ENCODE measurements at places on chromosomes 4 and X.

DNA sequence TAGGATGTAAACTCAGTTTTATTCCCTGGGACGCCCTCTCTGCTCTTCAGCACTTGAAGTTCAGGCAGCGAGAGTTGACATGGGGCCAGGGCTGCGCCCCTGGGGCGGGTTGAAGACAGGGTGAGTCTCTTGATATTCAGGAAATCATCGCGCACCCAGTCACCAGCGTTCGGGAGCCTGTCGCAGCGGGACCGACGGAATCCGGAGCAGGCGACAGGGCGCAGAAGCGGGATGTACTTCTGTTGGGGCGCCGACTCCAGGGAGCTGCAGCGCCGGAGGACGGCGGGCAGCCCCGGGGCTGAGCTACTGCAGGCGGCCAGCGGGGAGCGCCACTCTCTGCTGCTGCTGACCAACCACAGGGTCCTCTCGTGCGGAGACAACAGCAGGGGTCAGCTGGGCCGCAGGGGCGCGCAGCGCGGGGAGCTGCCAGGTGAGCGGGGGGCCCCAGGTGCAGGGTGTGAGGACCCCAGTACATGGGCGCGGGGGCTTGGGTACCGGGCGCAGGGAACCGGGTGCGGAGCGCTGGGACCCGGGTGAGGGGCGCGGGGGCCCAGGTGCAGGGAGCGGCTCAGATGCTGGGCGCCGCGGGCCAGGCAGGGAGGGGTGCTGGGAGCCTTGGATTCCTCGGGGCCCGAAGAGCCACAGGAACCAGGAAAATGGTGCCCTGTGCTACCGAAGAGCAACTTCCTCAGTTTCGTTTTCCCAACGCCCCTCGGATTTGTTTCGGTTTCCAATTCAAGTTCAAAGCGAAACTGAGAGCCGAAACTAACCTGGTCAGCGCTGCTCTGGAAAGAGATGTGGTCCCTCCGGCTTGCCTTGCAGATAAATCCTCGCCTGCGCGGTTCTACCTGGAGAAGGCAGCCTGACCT lies at the start of gene HERC6:
Gene HERC6, plus strand, starts transcription at position 162 of the 869 bp plus-strand sequence. Its CDS starts 70 bp downstream, at position 232.
- DNase-seq: peak; percentile 93

GRCh38 chrX:10158279-10159144 lies 1.7 kb downstream of the CLCN4 start:
- no peak for DNase-seq

GRCh38 chr4:88108747-88109122 lies 49.7 kb downstream of the ABCG2 start:
- peak; percentile 22 for DNase-seq

GRCh38 chr4:24560868-24561368 lies 23.4 kb downstream of the DHX15 start:
- peak; percentile 42 for DNase-seq

GRCh38 chr4:168551945-168552695 lies 55.3 kb downstream of the PALLD start:
- DNase-seq: peak; percentile 63

- DNase-seq: peak; percentile 58
These were observed 118.2 kb downstream of the NAF1 start for GRCh38 chr4:163048447-163048846.

DNA sequence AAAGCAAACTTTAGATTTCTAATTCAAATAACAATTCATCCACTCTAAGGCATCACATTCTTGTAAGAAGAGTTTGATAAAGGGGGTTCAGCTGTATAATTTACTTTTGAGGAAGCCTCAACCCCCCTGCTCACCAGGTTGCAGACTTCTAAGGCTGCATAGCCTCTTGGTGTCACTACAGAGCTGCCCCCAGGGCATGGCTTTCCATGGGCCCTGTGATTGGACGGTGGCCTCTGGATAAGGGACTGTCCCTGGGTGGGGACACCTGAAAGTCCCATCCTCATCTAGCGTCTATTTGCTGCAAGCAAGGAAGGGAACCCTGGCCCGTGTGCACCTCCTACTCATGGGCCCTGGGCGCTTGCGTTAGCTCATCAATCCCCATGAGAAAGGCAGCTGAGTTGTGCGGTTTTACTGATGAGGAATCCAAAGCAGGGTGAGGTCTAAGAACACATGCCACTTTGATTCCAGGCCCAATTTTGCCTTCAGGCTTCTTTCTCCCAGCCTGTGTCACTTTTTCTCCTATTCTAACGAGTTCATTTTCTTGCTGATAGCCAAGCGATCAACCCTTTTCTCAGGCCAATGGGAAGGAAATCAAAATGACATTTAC lies 51.8 kb downstream of the SCML1 start:
- DNase-seq: no peak

DNA sequence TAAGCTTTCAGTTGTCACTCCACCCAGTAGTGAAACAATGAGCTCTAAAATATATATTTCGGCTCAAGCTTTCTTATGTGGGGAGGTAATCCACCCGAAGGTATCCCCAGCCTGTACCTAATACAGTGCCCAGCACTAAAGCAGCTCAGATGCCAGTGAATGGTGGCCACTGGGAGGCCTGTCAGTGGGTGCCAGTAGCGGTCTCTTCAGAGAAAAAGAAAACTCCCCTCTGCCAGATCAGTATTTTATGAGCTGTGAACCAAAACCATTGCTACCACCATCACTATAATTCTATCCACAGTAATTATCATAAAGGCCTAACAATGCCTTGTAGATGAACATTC lies 835 bp upstream of the NFKB1 start:
- DNase-seq: peak; percentile 43

- DNase-seq: peak; percentile 23
These were observed 38.6 kb upstream of the TMEM131L start for GRCh38 chr4:153427363-153428071.

- no peak for DNase-seq
These were observed 34.6 kb upstream of the AADAT start for GRCh38 chr4:170124406-170124805.

DNA sequence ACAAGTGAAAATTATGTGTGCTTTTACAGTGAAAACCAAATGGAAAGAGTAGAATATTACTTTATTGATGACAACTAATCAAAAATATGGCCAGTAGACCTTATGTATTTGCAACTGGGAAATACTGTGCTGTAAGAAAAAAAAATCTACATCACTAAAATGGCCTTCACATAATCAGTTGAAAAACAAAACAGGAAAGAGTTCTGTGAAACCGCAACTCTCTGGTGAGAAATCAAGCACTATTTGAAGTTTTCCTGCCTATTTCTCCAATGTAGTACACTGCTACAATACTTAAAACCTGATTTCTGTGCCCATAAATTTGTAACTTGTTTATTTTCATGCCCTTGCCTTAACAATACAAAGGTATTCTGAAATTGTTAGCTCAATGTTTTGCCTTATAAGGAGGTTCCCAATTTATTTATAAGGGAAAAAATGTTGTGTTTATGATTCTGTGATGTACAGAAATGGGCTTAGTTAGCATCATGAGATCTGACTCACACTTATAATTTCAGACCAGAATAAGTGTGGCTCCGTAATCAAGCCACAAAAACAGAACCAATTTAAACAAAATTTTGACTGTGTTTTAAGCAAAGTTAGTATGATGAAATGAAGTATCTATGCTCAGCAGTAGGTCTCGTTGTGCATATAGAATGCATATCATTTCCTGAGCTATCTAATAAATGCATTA lies 147.1 kb downstream of the FAT4 start:
- DNase-seq: no peak

DNA sequence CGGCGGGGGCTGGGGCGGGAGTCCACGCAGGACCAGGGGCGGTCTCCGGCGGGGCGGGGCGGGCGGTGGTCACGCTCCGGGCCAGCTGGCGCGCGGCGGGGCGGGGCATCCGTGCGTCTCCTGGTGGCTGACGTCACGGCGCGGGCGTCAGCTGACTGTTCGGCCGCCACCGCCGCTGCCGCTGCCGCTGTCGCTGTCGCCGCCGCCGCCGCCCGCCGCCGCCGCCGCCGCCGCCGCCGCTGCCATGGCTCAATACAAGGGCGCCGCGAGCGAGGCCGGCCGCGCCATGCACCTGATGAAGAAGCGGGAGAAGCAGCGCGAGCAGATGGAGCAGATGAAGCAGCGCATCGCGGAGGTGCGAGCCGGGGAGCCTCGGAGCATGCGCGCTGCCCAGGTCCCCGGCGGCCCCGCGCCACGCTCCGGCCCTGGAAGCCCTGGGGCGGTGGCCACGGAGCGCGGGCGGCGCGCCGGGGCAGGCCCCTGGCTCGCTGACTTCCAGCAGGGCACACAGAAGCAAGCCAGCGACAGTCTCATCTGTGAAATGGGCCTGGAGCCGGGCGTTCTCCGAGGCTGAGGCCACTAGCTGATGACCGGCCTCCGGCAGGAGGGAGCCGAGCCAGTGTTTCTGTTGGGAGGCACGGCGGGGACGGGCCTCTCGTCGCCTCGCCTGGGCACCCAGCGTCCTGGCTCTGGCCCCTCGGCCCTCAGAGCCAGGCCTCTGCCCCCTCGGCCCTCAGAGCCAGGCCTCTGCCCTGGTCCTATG lies at the start of gene FAM50A:
Gene FAM50A, plus strand, starts transcription at position 150 of the 763 bp plus-strand sequence. Its CDS starts 95 bp downstream, at position 245.
- DNase-seq: peak; percentile 73

DNA sequence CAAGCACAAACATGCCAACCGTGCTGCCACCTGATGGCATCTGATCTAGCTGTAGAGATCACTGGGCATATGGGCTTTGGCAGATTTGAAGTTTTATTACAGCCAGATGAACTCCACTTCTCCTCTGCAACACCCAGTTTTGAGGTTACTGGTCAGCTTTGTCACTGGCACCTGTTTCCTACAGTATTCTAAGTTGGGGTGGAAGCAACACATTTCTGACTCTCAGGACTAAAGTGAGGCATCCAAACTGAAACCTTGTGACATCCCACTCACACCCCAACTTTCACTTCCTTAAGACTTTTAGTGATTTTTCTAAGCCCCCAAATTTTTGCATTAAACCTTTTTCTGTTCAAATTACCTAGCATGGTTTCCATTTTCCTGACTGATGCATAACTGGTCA lies 115.1 kb upstream of the PCDH18 start:
- DNase-seq: no peak

DNA sequence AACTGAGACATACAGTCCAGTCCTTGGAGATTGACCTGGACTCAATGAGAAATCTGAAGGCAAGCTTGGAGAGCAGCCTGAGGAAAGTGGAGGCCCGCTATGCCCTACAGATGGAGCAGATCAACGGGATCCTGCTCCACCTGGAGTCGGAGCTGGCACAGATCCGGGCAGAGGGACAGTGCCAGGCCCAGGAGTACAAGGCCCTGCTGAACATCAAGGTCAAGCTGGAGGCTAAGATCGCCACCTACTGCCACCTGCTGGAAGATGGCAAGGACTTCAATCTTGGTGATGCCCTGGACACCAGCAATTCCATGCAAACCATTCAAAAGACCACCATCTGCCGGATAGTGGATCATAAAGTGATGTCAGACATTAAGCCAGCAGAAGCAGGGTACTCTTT lies 20.4 kb upstream of the FRMPD3 start:
- peak; percentile 36 for DNase-seq

GRCh38 chr4:13481569-13481968 lies 2.6 kb downstream of the RAB28 start:
- DNase-seq: peak; percentile 74

GRCh38 chr4:6855692-6856297 lies 53.8 kb upstream of the TBC1D14 start:
- DNase-seq: peak; percentile 46

DNA sequence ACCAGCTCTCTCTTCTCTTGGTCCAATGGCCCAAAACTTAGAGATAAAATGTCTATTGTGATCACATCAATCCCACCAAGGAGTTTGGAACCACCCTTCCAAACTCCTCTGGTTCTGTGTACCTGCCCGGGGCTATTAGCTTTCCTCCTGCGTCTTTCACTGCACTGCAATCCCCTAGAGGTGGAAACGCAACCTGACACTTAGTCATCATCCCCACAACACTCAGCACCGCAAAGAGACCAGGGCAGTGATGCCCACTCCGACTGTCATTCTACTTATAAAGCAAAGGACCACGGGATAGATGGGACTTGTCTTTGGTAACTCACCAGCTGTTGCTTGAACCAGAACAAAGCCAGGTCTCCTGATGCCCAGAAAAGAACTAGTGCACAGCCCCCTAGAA lies 22.0 kb downstream of the AFAP1 start:
- DNase-seq: no peak

- no peak for DNase-seq
These were observed 821.7 kb upstream of the FTHL17 start for GRCh38 chrX:31893525-31893924.

DNA sequence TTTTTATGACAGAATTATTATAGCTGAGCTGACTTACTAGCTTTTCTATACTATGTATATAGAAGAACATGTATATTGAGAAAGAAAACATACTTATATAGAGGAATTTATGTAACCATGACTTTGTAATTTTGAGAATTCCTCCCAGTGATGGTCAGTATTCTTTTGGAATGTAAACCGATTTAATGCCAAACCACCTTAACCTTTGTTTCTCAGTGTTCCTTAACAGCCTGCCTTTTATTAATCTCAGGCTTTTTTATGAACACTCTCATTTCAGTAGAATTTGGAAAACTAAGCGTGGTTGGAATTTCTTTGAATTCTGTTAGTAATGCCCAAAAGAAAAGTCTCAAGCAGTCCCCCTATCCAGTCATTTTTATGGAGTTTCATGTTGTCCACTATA lies 47.0 kb downstream of the MOSPD2 start:
- DNase-seq: peak; percentile 28

GRCh38 chr4:24328711-24329110 lies 255.6 kb downstream of the DHX15 start:
- DNase-seq: no peak

DNA sequence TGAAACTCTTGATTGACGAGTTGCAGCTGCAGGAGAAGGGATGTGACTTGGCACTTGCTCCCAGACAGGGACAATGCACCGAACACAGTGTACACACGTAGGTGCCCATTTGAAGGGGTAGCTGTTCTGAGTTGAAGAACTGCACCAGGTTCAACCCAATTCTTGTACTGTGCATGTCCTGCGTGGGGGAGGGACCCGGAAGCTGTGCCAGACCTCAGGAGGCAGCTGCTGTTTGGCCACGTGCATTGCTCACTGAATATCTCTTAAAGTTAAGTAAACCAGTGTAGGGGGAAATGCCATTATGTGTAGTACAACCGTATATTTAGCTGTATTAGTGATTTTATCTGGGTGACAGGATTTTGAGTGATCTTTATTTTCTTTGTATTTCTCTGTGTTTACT lies 12.0 kb upstream of the RBBP7 start:
- peak; percentile 19 for DNase-seq

DNA sequence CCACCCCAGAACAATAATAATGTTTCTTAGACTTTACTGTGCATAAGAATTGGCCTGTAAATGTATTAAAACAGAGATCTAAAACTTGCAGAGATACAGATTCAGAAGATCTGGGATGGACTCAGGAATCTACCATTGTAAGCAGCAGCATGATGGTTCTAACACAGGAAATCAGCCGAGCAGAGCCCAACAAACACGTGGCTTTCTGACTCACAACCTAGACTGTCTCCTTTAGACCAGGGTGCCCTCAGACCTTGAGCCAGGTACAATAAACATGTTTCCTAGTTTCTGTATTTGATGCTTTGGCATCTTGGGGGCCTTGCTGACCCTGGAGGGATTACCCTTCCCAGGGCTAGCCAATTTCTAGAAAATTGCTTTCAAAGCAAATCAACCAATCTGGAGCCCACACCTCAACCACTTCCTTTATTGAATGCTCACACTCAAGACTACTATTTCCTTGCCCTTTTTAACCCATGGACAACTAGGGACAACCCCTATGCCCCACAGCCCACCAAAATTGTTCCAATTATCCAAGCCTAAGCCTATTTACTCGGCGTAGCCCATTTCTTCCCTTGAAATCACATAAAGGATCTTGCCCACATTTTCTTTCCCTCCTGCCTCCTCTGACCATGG lies 80.5 kb downstream of the TBC1D9 start:
- DNase-seq: peak; percentile 43

GRCh38 chr4:1500231-1500965 lies 94.2 kb upstream of the NKX1-1 start:
- no peak for DNase-seq
